Right renal pelvis (tissue), 4 donors: ENCODE measurements at places on chromosomes 3 and 15.

DNA sequence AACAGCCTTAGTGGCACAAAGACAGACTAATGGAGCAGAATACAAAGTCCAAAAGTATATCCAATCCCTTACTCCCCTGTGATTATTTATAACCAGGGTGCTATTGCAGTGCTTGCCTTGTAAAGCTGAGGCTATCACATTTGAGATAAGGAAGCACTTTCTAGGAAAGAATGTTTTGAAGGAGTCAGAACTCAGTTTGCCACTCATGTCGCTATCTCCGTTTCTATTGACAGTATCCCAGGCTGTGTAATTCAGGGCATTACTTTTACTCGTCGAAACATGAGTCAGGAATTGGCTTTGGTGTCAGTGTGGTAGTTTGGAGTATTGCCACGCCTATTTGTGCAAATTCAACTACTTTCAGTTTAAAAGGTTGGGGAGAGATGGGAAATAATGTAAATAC lies 78.4 kb downstream of the FBXL2 start:
- DNase-seq: no peak

GRCh38 chr3:11085093-11085840 lies 69.0 kb upstream of the HRH1 start:
- DNase-seq: no peak

- DNase-seq: no peak
Measured at GRCh38 chr3:88863196-88863595, 244.2 kb upstream of the EPHA3 start.

DNA sequence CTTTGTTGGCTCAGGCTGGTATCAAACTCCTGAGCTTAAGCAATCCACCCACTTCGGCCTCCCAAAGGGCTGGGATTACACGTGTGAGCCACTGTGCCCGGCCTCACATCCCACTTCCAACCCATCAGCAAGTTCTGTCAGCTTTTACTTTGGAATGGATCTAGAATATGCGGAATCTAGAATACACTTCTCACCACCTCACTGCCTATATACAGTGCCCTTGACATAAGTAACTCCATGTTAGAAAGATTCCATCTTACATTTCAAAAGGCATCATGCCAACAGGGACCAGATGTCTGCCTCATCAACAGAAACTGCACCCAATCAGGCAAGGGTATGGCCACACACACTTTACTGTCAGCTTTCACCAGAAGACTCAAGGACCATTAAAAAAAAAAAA lies 9.9 kb upstream of the RBSN start:
- DNase-seq: no peak

GRCh38 chr3:89042236-89042835 lies 65.1 kb upstream of the EPHA3 start:
- DNase-seq: no peak

- no peak for DNase-seq
Measured at GRCh38 chr15:80380154-80380553, 24.0 kb upstream of the ARNT2 start.

- no peak for DNase-seq
Measured at GRCh38 chr3:188326111-188326510, 172.2 kb downstream of the LPP start.

- no peak for DNase-seq
Measured at GRCh38 chr3:106570426-106570825, 701.6 kb upstream of the CBLB start.

GRCh38 chr3:189756582-189757078 lies 125.4 kb downstream of the TP63 start:
- DNase-seq: no peak

DNA sequence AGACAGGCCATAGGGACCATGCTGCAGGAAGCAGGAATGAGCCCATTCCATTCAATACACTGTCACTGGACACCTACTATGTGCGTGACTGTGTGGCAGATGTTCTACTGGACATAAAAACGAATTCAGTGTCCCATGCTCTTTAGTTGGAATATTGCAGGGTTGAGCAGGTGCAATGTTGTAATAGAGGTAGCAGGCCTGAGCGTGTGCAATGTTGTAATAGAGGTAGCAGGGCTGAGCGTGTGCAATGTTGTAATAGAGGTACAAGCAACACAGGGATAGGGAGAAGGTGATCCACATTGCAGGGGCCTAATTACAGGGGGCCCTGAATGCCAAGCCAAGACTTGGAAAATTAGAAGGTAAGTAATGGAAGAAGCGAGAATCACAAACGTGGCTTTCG lies 261.4 kb upstream of the HES1 start:
- DNase-seq: no peak

DNA sequence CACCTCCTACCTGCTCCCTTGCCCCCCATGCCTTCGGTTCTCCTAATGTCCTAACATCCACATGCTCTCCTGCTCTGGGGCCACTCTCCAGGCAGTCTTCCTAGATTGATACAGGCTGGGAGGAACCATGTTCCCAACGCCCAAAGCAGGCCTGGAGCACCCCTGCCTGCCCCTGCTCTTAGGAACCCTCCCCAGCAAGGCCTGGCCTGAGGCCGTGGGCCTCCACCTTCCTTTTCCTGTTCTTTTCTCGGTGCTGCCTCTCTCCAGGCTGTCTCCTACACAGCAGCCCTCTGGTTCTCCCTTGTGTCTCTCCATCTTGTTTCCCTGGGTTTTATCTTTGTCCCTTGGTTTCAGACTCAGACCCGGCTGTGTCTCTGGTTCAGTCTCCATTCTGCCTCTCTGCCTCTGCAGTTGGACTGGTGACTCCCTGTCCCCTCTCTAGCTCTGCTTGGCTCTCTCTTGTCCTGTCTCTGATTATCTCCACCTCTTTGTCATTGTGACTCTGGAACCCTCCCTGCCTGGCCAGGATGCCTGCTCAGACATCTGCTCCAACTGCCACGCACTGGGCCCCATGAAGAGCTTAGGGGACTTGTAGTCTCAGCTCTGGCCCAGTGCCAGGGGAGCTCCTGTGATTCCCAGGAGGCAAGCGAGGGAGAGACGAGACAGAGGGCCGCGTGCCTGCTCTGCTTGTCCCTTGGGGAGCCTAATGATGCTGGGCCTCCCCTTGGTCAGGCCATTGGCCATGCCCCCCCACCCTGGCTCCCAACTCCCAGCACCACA lies 26.0 kb upstream of the RPL29 start:
- no peak for DNase-seq

DNA sequence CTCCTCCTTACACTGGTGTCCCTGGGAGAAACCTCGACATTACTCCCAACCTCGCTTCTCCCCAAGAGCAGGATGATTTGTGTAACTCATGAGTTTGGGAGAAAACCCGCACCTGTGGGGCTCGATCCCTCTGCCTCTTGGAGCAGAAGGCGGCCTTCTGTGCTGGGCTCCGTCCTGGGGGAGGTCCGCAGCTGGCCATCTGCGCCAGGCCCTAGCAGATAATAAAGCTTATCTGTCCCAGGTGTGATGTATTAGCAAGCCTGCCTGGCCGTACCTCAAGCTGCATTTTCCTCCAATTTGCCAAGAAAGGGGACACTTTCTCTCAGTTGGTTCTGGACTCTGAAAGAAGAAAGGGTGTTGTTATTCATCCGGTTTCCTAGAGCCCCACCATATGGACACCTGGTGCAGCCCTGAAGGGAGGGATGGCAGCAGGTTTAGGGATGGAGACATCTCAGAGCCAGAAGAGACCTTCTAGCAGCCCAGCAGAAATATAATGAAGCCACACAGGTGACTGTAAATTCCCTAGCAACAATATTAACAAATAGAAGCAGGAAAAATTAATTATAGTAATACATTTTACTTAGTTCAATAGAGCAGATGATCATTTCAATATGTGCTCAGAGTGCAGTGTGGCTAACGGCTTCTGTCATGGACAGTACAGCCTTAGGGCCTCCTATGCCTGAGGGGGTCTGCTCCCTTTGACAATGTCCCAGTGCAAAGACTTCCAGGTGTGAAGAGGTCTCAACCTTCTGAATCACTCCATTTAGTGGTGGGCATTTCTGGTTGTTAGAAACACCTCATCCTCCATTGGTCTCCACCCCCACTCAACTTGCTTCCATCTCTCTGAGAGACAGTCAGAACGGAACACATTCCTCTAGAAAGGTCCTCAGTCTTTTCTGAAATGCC lies 94.8 kb downstream of the CPN2 start:
- no peak for DNase-seq

GRCh38 chr3:45841420-45841756 lies 531 bp downstream of the LZTFL1 start:
- no peak for DNase-seq

DNA sequence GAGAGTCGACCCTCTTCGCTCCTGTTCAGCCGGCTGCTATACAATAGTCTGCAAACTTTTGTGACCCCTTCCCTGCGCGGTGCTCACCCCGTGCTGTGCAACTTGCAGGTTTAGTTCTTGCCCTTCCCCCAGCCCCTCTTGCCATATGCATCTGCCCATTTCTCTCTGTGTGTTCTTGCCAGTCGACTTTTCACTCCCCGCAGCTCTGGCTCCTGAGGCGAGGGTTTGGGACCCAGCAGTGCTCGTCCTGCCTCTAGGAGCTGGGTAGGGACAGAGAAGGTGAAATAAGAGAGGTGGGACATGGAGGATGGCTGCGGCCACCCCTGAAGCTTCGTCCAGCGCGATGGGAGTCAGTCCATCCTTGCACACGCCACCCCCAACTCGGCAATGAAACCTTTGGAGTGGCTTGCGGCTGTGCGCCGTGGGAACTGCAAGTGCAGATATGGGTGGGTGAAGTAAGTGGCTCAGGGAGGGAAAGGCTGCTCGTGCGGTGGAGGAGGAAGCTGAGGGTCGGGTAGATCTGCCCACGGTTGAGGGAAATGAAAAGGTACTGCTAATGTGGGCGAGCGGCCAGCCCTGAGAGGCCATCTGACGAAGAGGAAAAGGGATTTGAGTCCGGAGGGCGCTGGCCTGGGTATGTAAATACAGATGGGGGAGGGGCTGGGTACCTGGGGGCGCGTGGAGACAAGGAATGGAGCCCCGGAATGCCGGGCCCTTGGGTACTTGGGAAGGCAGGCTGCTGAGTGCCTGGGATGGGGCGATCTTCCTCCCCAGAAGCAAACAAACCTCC lies 1.0 kb downstream of the LRRC3B start:
- DNase-seq: no peak

DNA sequence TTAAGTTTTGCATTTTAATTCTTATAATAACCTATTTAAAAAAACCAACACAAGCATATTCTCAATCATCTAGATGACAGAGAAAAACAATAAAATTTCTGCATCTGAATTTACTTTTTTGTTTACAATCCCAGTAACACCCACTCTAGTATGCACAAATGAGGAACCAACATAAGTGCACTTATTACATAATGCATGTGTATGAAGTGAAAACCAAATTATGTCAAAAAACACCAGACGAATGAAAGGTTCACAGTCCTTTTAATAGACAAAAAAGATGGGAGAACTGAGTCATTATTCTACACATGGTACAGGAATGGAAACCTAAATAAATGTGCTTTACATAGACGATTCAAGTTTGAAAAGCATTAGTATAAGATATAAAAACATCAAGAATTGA lies 91.7 kb downstream of the NR1I2 start:
- no peak for DNase-seq

DNA sequence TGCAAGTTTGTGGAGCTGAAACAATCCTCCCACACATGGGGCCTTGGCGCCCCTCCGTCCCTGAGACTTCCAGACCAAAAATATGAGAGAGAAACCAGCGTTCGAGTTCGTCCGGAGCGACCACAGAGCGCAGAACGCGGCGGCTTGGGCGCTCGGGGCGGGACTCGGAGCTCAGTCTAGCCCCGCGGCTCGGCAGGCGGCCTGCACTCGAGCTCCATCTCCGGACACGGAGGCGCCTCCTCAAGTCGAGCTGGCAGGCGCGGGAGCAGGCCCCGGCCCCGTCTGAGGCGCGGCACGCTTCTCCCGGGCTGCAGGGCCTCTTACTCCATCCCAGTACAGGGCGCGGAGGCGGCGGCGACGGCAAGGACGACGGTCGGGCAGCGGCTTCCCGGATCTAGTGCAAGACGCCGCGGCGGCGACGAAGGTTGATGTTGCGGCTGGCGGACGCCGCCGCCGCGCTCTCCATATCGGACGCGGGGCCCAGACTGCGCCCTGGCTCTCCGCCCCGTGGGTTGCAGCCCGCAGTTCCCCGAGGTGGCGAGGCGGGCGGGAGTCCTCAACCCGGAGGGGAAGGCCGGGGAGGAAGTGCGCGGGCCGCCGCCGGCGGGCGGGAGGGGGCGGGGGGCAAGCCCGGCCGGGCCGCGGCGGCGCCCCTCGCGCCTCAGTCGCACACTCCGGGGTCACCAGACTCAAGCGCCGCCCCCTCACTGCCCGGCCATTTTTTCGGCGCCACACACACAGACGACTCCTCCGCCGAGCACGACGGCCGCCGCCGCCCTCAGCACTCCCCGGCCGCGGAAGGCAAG lies 674 bp downstream of the MSL2 start:
- DNase-seq: no peak
